ENCODE measurements at places on chromosomes 13 and 19.

- no peak for DNase-seq
These were observed 552 bp upstream of the GRWD1 start for GRCh38 chr19:48445256-48445605.

DNA sequence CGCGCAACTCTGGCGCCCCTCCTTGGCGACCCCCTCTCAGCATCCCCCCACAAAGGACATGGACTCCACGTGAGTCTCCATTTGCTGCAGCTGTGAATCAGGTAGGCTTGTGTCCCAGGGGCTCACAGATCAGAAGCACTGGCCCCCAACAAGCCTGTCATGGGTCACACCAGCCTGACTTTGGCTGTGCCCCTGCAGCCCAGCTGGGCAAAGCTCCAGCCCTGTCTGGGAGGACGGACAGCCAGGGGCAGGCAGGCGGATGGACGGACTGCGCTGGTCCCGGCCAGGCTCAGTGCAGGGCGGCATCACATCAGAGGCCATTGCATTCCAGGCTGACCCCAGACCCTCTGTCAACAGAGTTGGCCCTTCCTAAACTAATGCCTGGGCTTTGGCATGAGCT is 28.4 kb upstream of the ISYNA1 start:
- DNase-seq: no peak

DNA sequence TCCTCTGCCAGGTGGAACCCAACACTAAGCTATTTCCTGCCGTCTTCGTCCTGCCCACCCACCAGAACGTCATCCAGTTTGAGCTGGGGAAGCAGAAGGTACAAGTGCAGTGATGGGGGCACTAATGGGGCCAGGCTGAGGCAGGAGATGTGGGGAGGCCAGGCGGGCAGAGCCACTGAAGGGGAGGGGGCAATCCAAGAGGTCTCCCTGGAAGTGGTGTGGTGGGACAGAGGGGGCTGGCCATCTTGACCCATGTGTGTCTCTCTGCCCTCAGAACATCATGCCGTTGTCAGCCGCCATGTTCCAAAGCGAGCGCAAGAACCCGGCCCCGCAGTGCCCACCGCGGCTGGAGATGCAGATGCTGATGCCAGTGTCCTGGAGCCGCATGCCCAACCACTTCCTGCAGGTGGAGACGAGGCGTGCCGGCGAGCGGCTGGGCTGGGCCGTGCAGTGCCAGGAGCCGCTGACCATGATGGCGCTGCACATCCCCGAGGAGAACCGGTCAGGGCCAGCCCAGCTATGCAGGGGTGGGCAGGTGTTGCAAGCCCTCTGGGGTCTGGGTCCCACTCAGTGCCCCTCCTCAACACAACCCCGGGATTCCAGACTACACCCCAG is 49.6 kb downstream of the RYR1 start:
- no peak for DNase-seq

DNA sequence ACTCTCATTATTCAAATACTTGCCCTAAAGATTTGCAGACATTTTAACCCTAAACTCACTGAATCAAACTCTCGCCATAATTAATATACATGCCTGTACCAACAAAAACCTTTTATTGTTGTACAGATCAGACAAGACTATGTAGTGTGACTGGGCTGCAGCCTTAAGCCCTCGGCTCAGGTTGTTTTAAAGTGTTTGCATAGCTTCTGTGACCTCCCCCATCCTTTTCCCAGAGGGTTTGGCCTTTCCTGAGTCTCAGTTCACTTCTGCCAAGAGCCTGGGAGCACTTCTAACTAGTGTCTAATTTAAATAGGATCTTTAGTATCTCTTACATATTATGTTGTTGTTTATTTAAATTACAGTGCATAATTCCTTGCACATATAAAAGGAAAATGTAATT is 158.2 kb downstream of the HS6ST3 start:
- no peak for DNase-seq

DNA sequence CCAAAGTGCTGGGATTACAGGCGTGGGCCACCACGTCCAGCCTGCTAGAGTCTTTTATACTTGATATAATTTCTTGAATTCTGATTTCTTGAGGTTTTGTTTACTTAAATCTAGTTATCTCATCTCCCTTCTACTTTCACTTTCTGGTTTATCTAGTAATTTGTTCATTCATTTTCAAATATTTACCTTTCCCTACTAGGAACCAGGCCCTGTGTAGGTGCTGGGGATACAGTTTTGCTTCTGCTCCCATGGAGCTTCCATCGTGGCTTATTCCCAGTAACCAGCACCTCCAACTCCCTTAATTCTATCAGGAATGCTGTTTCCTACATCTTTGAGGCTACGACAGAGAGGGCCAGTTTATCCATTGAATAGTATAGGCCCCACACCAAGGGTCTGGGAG is 24.1 kb upstream of the TRIM13 start:
- DNase-seq: no peak

Measured in activated T-cell treated with anti-CD3 and anti-CD28 coated beads for 4 hours (primary cell).